Activated CD4-positive, alpha-beta T cell treated with anti-CD3 and anti-CD28 coated beads, Interleukin-2, Interleukin-4, amounts not matched to agents 100 ng/mL and 50 ng/mL, durations not matched to agents 16 hours and 8 hours (primary cell): ENCODE measurements at places on chromosomes 16 and 17.

DNA sequence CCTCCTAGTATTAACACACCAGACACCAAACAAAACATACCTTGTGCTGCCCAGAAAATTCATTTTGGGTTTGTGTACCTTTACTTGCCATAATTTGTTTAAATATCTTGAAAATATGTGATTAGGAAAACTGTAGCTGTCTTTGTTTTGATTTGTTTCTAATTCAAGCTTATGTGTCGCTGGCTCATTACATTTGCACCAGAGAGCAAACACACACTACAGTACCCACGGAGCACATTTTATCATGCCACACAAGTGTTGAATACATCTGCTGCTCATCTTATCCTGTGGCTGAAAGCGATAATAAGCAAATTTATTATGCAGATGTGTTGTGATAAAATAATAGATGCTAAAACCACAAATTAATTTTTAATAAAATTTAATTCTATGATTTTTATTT, 63.1 kb downstream of the SPAG9 start:
- no peak for DNase-seq

DNA sequence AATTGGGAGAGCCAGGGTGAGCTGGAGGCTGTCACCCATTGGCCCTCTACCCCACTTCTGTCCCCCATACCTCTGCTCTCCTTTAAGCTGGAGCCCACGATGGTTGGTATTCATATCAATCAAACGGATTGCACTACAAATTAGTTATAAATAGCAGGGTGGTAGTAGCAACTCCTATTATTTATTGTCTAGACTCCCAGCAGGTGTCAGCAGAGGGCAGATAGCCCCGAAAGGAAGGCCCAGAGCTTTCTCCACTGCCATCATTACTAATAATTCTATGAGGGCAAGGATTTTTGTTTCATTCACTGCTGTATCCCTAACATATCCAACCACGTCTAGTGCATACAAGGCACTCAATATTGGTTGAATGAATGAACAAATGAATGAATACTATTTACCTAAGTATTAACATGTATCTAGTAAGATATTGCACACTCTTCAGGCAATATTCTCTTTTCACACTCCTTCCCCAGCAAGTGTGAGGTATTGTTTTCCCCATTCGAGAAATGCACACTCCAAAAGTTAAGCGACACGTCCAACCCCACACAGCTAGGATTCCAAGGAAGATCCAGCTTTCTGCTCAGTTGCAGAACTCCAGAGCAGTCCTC, 6.3 kb downstream of the C17orf50 start:
- peak; percentile 27 for DNase-seq

- DNase-seq = no peak
Measured at GRCh38 chr16:24062270-24062817, 193.8 kb upstream of the CACNG3 start.

DNA sequence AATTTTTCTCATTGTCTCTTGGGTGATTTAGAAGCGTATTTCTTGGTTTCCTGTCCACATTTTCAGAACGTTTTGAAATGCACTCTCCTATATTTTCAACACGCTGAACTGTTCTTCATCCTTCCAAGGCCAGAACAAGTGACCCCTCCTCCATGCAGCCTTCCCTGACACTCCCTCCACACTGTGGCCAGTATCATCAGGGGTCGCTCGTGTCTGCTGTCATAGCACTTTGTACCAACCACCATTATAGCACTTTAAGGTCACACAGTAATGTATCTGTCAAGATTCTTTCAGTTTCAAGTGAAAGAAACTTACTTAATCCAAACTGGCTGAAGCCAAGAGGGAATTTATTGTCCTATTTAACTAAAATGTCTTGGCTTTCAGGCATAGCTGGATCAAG, 17.5 kb upstream of the IL21R start:
- no peak for DNase-seq
